MG63 (cell line): ENCODE measurements at places on chromosomes 16 and 17. TPM values are rescaled to one million over a fixed set of nuclear protein-coding genes. Genes with fewer than 3 reads are reported as not detected.

Gene MYH1
- total RNA-seq, result not detected in 2 replicates

Gene ALDH3A1
- 240 and 395 TPM in 2 replicates for total RNA-seq

Gene SEPTIN12
- total RNA-seq, result not detected in 2 replicates

- DNase-seq, result no peak
Observed at GRCh38 chr16:668519-669171, 713 bp downstream of the RHOT2 start.

- peak; percentile 59 for DNase-seq
Observed at GRCh38 chr17:28716740-28717577, 709 bp downstream of the RAB34 start.

DNA sequence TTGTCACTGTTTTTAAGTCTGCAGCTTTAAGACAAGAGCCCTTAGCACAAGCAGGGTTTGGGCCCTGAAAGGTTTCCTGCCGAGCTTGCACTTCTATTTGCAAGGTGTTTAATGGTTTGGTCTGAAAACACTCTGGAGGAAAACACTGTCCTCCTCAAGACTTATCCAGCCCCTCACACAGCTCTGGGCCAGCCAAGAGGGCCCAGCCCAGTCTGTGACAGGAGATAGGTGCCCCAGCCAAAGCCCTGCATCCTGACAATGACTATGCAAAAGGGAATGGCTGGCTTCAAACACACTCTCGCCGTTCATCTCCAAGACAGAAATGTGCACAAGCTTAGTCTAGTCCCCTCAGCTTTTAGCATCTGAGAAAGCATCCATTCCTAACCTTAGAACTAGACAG lies 26.9 kb downstream of the MPG start:
- no peak for DNase-seq

Gene GFAP
- total RNA-seq, result 5.0 TPM in 1 of 2 replicates, not detected in the other

Gene TBC1D3E
- not detected in 2 replicates for total RNA-seq

DNA sequence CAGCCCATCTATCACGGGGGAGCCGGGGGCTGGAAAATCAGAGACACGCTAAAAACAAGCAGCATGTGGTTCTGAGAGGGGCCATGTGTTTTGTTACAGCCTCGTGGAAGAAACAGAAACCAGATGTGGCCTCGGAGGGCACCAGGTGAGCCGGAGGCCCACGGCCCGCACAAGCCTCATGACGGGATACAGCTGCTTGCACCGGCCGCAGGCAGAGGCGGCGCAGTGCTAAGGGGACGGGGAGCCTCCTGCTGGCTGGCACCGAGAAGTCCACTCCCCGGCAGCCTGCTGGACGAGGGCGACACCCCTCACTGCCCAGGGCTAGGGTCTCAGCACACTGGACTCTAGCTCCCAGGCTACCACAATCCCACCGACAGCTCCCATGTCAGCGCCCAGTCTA lies 19.2 kb downstream of the NDUFAF8 start:
- no peak for DNase-seq

DNA sequence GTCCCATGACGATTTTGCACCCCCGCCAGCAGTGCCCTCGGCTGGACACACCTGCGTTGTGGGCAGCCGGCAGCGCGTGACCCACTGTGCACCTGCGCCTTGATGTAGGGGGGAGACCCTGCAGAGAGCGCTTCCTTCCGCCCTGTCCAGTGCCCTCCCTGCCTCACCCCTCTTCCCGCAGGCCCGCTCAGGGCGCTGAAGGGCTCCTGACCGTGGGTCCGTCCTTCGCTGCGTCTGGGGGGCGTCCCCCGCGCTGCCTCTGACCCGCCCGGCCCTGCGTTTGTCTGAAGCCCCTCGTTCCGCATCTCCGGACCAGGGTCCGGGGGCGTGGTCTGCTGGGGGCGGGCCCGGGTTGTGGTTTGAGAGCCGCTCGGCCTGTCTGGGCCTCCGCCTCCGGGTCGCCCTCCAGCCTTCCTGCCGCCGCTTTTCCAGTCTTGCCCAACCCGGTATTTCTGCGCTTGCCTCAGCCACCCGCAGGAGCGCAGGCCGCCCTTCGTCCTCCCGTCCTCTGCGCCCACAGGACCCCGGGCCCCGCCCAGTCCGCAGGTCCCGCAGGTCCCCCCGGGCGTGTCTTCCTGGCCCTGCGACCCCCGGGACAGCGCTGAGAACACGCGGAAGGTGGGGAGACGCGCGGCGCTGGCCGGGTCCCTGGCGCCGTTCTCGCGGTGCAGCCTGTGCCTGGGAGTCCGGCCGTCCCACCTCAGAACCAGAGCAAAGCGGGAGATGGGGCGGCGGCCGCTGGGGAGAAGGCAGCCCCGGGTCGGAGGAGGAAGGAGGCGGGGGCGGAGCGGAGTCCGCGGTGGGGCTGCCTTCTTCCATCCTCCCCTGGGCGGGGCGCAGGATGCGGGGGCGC lies 4.0 kb upstream of the IL17C start:
- no peak for DNase-seq

GRCh38 chr17:68435876-68436842 lies 21.1 kb downstream of the WIPI1 start:
- peak; percentile 80 for DNase-seq

Gene RRN3
- 47.8 and 61.3 TPM in 2 replicates for total RNA-seq

Gene MPHOSPH6
- 19.2 and 93.3 TPM in 2 replicates for total RNA-seq

GRCh38 chr17:79872762-79873161 lies 33.5 kb upstream of the CBX4 start:
- DNase-seq, result no peak

DNA sequence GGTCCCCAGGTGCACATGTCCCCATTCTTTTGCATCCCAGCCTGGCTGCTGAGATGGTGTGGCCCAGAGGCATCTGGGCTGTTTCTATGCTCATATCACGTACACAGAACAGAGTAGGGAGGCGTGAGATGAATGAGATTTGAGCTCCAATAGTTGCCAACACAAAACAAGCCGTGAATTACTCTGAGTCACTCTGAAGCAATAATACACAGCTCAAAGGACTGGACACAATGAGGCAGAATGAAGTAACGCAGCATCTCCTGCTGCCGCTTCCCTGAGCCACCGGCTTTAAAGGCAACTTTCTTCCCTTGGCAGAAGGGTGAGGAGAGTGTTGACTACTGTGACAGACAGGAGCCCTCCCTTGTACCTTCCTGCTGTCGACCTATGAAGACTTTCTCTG lies 33.9 kb upstream of the CLEC18B start:
- no peak for DNase-seq

Gene KRTAP29-1
- total RNA-seq, result not detected in 2 replicates

GRCh38 chr17:16398270-16399267 lies 16.8 kb upstream of the TRPV2 start:
- DNase-seq, result no peak

DNA sequence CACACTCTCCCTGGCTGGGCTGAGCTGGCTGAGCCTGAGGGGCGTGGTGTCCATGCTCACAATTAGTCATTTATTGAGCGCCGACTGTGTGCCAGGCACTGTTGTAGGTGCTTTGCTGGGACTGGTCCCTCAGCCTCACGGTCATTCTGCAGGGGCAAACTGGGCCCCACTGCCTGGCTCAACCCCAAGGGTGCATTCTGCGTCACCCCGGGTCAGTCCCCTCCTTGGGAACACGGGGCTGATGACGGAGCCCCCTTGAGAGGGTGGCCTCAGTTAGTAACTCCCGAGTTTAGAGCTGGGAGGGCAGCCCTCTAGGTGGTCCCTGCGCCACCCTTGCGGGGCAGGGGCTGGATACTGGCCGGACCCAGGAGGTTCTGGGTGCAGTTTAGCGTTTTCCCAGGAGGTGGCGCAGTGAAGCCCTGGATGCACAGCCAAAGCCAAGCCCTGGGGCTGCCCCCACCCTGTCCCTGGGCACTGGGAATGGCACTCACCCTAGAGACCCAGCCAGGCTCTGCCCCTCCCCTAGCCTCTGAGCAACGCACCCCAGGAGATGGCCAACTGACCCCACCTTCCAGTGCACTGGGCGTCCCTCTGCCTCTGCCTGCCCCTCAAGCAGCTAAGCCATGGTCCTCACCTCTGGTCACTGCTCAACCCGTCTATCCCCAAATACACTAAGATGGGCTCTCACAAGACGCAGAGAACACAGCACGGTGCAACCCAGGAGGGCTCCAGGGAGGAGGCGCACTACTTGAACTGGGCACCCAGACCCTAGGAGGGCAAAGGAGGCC lies 243.2 kb upstream of the GSE1 start:
- DNase-seq, result peak; percentile 60

Gene RNF222
- total RNA-seq, result not detected in 2 replicates

GRCh38 chr17:17122781-17123483 lies 80.7 kb downstream of the MPRIP start:
- no peak for DNase-seq

Gene NHLRC4
- not detected in 2 replicates for total RNA-seq

- DNase-seq, result no peak
Observed at GRCh38 chr16:87295259-87295658, 21.9 kb downstream of the C16orf95 start.

Gene KCNH6
- total RNA-seq, result not detected in 2 replicates

Gene HIGD1B
- total RNA-seq, result not detected in 2 replicates

DNA sequence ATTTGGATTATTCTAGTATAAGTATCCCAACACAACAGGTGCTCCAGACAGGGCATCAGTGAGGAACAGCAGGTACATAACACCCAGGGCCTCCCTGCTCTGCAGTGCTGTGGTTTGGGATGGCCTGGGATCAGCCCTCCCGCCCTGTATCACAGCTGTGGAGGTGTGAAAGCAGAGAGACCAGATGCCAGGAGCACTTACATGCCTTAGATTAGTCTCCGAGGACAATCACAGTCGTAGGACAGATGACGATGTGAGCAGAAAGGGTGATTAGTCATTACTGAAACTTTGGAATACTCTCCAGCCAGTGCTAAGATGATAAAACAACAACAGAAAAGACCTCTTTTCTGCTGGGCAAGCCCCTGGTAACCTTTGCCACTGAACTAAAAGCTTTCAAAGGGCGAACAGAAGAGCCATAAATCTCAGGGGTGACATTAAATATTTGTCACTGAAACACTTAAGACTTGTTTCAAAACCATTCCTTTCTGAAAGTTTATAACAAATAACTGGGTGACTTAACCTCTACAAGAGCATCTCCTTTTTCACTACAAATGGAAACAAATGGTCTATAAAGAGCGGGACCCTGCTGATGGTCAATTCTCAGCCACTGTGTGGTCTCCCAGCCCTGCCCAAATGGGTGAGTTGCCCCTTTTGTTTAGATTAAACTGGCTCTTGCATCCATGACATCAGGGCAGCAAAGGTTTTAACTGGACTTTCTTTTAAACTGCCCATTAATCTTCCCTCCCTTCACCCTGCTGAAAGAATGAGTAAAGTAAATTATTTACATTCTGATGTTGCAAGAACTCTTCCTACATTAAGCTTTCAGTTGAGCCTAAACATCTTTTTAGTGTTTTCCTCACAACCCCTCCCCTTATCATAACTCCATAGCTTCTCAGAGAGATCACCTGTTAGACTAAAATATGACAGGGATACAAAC lies 183.1 kb upstream of the COX10 start:
- no peak for DNase-seq

GRCh38 chr17:78174346-78174869 lies 6.0 kb downstream of the SYNGR2 start:
- DNase-seq, result no peak
